Ureter (tissue), 1 donor: ENCODE measurements at places on chromosomes 16 and 17. TPM values are rescaled to one million over a fixed set of nuclear protein-coding genes. Genes with fewer than 3 reads are reported as not detected.

DNA sequence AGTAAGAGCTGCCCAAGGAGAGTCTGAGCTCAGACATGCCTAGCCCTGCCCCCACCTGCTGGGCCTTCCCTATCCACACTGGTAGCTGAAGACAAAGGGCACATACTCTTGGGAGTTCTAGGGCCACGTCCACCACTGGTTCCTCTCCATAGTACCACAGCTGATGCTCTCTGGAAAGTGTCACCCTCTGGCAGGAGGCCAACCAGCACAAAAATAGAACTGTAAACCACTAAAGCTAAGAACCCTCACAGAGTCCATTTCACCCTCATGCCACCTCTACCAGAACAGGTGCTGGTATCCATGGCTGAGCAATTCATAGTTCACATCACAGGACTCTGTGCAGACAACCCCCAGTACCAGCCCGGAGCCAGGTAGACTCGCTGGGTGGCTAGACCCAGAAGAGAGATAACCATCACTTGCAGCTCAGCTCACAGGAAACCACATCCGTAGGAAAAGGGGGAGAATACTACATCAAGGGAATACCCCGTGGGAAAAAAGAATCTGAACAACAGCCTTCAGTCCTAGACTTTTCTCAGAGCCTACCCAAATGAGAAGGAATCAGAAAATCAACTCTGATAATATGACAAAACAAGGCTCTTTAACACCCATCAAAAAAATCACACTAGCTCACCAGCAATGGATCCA lies 115.3 kb downstream of the CEP112 start:
- no peak for DNase-seq

GRCh38 chr17:69093279-69093789 lies 32.6 kb upstream of the ABCA9 start:
- no peak for DNase-seq

- peak; percentile 32 for DNase-seq
Measured at GRCh38 chr17:40312893-40313667, 4.1 kb downstream of the RARA start.

DNA sequence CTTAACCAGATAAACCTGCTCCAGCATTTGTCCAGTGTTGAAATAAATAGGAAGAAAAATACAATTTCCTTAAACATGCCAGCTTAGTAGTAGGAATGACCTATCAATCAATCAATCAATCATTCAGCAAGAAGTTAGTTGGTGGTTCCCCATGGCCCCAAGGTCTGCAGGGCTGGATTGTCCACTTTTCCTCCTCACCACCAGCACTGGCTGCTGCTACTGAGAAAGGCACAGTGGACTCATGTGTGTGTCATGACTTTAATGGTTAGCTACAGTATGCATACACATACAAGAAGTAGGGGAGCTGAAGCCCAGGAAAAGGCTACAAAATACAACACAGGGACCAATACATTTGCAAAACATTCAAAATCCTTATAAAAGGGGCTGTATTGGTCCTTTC lies 4.4 kb downstream of the SETD6 start:
- no peak for DNase-seq

- DNase-seq: no peak
Measured at GRCh38 chr17:42512733-42513251, 23.2 kb upstream of the NAGLU start.

- no peak for DNase-seq
Measured at GRCh38 chr17:41733348-41734138, 900 bp downstream of the HAP1 start.

Gene KCNH4
- 0.99 TPM for total RNA-seq

- no peak for DNase-seq
Measured at GRCh38 chr17:17087424-17088015, 45.3 kb downstream of the MPRIP start.

Gene HLF
- 23.8 TPM for total RNA-seq

- DNase-seq: no peak
Measured at GRCh38 chr17:43528319-43528987, 17.7 kb downstream of the ETV4 start.

Gene MARF1
- total RNA-seq: 98.3 TPM

- no peak for DNase-seq
Measured at GRCh38 chr16:47699106-47699505, 238.0 kb downstream of the PHKB start.

DNA sequence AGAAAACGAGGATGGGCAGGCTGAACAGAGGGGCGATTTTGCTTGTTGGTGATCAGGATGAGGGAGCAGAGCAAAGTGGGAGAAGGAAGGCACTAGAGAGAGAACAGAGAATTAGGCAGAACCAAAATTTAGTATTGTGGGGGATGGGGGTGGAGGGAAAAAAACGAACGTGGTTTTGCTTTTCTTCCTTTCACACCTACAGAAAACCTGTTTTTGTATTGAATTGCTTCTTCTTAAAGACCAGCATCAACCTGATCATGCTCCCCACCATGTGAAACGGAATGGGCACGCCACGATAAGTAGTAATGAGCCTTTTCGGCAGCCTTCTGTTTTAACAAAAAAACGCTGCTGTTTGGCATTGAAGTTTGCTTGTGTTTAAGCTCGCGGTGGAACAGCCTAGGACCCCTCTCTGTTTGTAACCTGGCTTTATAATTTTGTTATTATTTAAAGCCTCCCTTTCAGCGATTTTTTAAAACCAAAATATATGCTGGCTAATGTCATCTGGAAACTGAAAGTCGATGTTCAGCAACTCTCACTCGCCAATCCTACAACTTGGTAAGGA lies 36.8 kb downstream of the ERCC4 start:
- DNase-seq: no peak

DNA sequence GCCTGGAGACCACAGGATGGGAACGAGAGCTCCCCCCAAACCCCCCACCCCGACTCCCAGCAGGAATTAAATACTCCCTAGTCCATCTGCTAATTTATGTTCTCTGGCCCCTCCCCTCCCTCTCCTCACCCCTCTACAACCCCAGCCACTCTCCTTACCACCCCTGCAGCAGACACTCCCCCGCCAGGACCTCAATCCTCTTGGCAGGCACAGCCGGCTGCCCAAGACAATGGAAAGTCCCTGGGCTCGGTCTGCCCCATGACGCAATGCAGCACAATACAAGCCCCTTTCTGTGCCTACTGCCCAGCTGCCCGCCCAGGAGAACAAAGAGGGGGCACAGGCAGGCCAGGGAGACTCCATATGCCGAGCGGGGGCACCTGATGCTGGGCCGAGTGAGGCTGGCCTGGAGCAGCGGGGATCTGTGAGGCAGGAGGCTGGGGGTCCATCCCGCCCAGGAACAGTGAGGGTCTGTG lies 30.3 kb upstream of the CDC42EP4 start:
- DNase-seq: peak; percentile 76

GRCh38 chr17:39711851-39712250 lies 12.0 kb downstream of the ERBB2 start:
- DNase-seq: no peak

- DNase-seq: no peak
Measured at GRCh38 chr17:34570506-34570905, 8.9 kb upstream of the TMEM132E start.

Gene RBFOX1
- total RNA-seq: 4.0 TPM

Gene NUDT16L1
- total RNA-seq: 33.1 TPM

GRCh38 chr17:66373944-66374817 lies 71.8 kb downstream of the PRKCA start:
- DNase-seq: no peak

DNA sequence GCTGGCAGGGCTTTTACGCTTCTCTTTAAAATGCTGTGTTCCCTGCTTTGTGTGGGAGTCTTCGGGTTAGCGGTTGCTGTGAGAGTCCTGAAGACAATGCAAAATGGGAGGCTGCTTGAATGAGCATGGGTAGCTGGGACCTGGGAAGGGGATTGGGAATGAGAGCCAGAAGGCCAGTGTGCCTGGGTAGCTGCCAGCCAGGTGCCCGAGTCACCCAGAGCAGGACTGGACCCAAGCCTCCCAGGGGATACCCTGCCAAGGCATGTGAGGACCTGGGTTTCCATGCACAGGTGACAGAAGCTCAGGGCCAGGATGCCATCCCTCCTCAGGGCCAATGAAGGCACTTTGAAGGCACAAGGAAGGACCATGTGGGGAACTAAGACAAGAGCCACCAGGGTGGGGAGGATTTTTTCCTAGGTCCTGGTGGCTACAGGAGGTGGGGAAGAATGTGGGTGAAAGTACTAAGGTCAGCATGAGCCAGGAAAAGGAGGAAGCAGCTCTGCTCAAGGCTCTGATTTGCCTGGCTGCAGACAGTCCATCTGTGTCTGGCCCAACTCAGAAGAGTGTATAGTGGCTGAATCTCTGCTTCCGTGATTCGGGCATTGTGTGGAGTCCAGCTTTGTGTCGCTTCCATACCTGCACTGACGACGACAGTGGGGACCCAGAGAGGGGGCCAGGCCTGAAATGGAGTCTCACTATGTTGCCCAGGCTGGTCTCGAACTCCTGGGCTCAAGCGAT lies 20.5 kb downstream of the TMEM94 start:
- DNase-seq: no peak

- no peak for DNase-seq
Measured at GRCh38 chr16:14275934-14276333, 204.8 kb downstream of the MRTFB start.

DNA sequence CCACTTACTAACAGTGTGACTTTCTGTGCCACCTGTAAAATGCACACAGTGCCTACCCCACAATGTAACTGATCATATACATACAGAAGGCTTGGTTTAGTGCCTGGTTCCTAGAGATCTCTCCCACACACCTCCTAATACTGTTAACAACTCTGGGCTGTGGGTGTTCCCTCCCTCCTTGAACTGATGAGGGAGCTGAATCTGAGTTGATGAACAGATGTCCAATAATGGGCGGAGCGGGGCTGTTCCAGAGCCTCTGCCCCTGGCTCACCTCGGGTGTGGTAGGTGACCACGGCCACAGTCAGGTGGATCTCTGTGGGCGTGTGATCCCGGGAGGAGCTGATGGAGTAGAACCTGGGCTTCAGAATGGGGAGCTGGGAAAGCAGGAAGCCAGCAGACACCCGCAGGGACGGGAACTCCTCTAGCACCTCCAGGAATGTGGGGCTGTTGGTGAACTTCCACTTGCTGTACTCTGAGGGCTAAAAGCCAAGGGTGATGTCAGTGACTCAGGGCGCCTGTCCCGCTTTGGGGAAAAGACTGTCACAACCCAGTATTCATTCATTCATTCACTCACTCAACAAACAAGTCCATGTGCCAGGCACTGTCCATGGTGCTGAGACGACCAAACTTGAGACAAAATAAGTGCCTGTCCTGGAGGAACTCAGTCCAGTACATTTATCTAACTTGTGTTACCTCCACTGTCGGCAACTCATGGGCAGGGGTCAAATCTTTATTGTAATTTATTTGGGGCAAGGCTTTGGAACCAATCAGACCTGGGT lies 37.6 kb downstream of the NOS2 start:
- no peak for DNase-seq

Gene MC1R
- total RNA-seq: 12.3 TPM

Gene KIF22
- total RNA-seq: 34.3 TPM

GRCh38 chr16:59242556-59242955 lies 508.4 kb upstream of the GOT2 start:
- no peak for DNase-seq

GRCh38 chr17:1251866-1252608 lies 18.2 kb upstream of the BHLHA9 start:
- no peak for DNase-seq

DNA sequence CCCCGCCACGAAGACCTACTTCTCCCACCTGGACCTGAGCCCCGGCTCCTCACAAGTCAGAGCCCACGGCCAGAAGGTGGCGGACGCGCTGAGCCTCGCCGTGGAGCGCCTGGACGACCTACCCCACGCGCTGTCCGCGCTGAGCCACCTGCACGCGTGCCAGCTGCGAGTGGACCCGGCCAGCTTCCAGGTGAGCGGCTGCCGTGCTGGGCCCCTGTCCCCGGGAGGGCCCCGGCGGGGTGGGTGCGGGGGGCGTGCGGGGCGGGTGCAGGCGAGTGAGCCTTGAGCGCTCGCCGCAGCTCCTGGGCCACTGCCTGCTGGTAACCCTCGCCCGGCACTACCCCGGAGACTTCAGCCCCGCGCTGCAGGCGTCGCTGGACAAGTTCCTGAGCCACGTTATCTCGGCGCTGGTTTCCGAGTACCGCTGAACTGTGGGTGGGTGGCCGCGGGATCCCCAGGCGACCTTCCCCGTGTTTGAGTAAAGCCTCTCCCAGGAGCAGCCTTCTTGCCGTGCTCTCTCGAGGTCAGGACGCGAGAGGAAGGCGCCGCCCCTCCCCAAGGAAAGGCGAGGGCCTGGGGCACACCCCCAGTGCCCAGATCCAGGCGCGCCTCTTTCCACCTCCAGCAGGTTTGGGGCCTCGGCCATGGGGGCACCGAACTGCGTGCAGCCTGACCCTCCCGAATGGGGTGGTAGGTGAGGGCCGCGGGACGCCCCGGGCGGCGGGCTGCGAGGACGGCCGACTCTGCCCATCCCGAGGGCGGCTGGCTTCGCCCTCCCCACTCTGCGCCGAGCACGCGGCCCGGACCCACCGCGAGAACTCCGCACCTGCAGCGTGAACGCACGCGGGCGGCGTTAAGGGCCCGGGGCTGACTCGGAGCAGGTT lies 664 bp downstream of the HBQ1 start:
- peak; percentile 67 for DNase-seq

- no peak for DNase-seq
Measured at GRCh38 chr17:43085474-43085873, 39.7 kb downstream of the BRCA1 start.

- DNase-seq: no peak
Measured at GRCh38 chr17:49495842-49496182, 719 bp downstream of the NGFR start.

- DNase-seq: no peak
Measured at GRCh38 chr16:85258629-85259028, 146.4 kb upstream of the CIBAR2 start.

DNA sequence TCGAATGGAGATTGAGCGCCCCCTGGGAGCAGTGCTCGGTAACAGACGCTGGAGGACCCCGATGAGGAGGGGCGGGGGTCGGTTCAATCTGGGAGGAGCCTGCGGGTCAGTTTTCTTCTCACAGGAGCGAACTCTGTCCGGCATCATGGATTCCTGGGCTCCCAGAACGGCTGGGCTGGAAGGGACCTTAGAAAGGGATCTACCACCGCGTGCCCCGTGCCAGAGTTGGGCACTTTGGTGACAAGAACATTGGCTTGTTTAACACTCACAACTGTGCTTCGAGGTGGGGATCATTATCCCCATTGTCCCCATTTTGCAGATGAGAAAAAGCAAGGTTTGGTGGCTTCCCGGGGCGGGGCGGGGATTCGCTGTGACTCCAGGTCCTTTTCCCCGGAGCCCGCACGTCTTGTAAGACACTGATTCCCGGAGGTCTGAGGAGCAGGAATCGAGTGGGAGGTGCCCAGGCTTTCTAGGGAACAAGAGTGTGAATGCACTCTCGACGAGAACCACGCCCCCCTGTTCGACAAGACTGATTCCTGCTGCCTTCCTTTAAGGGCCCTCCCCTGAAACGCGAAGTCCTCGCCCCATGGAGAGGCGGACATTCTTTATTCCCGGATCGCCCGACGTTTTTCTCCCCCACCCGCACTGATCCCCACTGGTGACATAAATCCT lies 1.5 kb upstream of the FBXL19 start:
- peak; percentile 94 for DNase-seq

- no peak for DNase-seq
Measured at GRCh38 chr16:77684181-77684526, 38.2 kb upstream of the NUDT7 start.
